ENCODE measurements at places on chromosomes 2 and 18.
A peak's percentile ranks its signal among the peaks of the same experiment; 100 is the strongest.

- no peak for DNase-seq
Measured at GRCh38 chr2:127047054-127047453, 59.9 kb downstream of the BIN1 start.

- DNase-seq: no peak
Measured at GRCh38 chr2:33230842-33231241, 245.6 kb upstream of the RASGRP3 start.

- DNase-seq: no peak
Measured at GRCh38 chr18:12990641-12990966, 558 bp upstream of the CEP192 start.

DNA sequence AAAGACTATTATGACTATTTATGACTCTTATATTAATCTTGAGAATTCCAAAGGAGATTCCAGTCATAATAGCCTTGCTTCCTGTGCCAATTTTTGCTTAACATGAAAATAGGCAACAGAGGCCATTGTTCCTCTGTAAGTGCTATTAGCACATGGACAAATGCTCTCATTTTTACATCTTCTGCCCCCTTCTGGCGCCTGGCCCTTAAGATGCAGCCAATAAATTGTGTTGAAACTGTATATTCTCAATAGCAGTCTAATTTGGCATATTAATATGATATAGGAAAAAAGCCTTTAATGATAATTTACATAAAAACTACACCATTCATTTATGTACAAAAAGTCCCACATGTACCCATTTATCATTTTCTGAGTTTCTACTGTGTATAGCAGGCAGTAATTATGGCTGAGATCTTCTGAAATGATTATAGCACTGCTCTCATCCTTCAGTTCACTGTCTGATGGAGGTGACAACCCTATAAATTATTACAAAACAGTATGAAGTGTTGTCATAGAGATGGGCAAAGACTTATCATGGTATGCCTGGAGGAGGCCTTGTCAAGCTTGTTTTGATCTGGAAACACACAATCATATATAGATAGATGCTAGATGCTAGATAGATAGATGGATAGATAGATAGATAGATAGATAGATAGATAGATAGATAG lies 613.3 kb downstream of the TSN start:
- DNase-seq: no peak

GRCh38 chr2:29405707-29406106 lies 290.5 kb downstream of the CLIP4 start:
- no peak for DNase-seq

DNA sequence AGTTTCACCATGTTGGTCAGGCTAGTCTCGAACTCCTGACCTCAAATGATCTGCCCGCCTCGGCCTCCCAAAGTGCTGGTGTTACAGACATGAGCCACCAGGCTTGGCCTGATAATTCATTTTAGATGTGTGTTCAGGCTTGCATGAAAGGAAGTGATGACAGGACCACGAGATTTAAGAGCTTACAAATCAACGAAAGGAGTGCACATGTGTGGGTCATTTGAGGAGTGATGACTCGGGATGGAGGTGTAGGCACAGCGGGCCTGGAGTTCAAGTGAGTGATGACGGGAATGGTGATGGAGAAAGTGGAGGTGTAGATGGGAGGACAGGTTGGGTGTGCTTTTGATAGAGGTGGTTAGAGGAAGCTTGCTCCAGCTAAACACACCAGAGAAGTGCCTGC lies 742.4 kb downstream of the GALR1 start:
- no peak for DNase-seq

- DNase-seq: no peak
Measured at GRCh38 chr18:9172506-9173127, 36.0 kb downstream of the ANKRD12 start.

- DNase-seq: peak; percentile 42
Measured at GRCh38 chr2:241041589-241042158, 43.3 kb downstream of the SNED1 start.

DNA sequence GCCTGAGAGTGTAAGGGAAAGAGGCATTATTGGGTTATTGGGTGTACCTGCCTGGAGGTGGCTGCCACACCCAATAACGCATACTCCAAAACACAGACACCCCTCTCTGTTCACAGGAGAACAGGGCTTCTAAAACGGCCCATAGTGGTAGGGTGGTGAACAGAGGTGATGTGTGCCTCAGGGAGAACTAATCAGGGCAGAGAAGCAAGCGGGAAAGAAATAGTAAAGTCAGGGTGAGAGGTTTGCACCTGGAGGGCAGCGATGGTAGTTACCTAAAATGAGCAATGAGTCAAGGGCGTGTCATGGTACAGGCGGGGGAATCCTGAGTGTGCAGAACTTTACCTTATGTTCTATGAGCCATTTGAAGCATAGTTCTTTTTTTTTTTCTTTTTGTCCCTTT lies 21.6 kb upstream of the VPS4B start:
- DNase-seq: no peak

- DNase-seq: no peak
Measured at GRCh38 chr2:127422559-127423477, 4.6 kb downstream of the PROC start.

DNA sequence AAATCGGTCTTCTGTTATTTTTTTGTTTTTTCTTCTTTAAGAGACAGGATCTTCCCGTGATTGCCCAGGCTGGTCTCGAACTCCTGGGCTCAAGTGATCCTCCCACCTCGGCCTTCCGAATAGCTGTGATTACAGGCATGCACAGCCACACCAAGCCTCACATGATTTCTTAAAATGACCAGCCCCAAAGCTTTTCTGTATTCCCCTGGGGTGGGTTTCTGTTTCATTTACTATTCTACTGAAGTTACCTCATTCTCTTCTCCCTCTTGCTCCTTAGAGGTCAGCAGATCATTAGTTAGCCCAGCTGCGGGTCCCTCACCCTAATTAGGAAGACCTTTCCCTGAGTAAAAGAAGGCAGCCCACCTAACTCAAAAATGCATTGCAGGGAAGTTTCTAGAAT lies 27.6 kb downstream of the SLC1A4 start:
- no peak for DNase-seq

GRCh38 chr2:174683392-174683759 lies 80.9 kb downstream of the CHRNA1 start:
- DNase-seq: peak; percentile 50

GRCh38 chr2:62054029-62054791 lies 141.7 kb upstream of the B3GNT2 start:
- no peak for DNase-seq

GRCh38 chr2:152525277-152525838 lies 190.4 kb downstream of the FMNL2 start:
- no peak for DNase-seq

DNA sequence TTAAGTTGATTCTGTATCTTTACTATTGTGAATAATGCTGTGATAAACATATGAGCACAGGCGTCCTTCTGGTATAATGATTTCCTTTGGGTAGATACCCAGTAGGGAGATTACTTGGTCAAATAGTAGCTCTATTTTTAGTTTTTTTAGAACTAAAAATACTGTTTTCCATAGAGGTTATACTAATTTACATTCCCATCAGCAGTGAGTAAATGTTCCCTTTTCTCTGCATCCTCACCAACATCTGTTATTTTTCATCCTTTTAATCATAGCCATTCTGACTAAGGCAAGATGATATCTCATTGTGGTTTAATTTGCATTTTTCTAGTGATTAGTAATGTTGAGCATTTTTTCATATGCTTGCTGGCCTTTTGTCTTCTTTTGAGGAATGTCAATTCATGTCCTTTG lies 35.1 kb downstream of the PMS1 start:
- no peak for DNase-seq

DNA sequence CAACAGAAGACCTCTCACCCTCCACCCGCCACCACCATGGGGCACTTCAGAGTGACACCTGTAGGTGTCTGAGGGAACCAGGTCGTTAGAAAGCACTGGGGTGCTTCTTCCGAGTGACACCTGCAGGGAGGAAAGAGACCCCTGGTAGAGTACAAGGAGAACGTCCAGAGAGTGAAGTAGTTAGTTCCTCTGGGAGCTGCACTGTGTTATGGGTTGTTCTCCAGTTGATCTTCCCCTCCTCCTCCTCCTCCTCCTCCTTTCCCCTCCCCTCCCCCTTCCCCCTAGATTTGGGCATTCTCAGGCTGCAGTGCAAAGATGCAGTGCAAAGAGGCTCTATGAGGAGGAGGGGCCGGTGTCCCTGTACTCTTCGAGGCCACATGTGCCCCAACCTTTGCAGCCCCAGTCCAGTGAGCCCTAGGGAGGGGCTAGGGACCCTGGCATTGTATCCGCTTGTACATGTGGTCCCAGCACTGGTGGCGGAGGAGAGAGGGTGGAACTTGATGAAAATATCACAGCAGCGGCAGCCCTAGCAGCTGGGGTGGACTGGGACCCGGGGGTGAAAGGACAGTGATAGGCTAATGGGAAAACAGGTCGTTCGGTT lies 850 bp downstream of the DNAJB2 start:
- DNase-seq: no peak

DNA sequence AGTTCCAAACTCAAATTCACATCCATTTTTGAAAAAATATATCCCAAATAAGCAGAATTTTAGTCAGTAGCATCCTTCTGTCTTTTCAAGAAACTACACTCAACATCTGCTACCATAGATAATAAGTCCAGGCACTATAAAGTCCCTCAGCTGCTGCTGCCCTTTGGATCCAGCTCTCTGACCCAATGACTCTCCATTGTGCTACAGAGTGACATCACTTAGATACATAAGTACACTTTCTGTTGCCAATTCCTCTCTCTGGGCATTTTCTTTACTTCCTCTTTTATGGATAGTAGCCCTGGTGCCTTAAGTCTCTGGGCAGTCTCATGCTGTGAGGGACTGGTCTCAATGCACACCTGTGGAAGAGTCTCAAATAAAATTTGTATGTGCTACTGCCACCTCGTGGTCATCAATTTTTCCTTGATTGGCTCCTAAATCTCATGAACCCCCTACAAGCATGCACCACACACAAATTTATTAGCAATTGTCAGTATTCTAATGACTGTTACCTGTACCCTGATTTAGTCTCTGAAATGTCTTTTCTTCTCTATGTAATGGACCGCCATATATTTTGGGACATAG lies 219.2 kb downstream of the LRP1B start:
- no peak for DNase-seq

- DNase-seq: no peak
Measured at GRCh38 chr2:134161170-134161547, 92.7 kb upstream of the MGAT5 start.

GRCh38 chr18:5939801-5940667 lies 44.7 kb upstream of the TMEM200C start:
- DNase-seq: no peak

- no peak for DNase-seq
Measured at GRCh38 chr2:177551989-177552421, 159.4 kb downstream of the AGPS start.

GRCh38 chr2:41836948-41837347 lies 210.9 kb upstream of the PKDCC start:
- no peak for DNase-seq

- no peak for DNase-seq
Measured at GRCh38 chr2:100941646-100942240, 60.3 kb upstream of the RPL31 start.

DNA sequence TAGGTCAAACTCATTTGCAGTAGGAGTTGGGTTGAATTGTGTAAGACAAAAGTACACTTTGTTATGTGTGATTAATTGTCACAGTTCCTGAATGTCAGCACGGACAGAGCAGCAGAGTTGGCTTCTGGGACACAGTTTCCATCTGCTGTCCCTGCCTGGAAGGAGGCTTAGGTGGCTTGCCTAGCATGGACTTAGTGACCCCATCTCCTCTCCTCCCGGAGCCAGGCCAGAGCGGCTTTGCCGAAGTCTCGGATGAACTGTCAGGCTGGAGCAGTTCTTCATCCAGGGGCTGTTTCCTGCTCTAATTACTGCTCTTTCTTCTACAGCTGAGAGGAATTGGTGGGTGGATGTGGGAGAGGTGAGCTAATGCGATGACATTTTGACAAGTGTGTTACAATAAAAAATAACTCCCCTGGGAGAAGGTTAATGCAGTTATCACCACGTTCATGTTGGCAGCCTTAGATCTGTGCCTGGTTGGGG lies 102.0 kb downstream of the SH3RF3 start:
- no peak for DNase-seq

- DNase-seq: no peak
Measured at GRCh38 chr2:1266351-1266750, 146.9 kb upstream of the TPO start.

DNA sequence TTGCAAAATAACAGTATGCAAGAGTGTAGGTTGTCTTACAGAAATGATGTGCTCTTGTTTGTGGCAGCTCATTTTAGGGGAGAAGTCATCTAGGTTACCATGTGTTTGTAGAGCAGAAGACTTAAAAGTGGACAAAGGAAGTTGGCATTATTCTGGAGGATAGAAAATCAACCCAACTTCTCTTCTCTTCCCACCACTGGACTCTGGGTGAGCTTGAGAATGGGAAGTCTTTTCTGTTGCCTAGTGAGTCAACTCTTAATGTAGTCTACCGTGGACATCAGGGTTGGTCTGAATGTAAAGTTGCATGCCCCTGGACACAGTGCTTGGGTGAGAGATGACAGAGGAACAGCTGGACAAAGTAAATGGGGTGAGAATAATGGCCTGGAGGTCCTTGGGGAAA lies 98.3 kb downstream of the FMNL2 start:
- DNase-seq: no peak

- DNase-seq: no peak
Measured at GRCh38 chr2:180246268-180246667, 239.2 kb upstream of the CWC22 start.

DNA sequence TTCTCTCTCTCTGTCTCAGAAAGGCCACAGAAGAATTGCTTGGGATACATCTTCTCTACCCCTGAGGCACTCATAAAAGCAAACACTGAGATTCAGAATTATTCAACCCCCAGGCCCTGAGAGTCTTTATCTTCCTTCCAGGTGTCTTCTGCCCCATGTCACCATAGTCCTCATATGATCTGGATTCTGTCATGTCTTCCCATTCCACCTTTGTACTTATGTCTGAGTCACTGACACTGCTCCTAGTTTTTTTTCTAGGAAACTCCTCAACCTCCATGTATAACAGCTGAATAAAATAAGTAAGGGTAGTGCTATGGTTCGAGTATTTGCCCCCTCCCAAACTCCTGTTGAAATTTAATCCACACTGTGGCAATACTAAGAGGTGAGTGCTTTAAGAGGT lies 11.6 kb downstream of the HIBCH start:
- DNase-seq: no peak

GRCh38 chr2:108575132-108575966 lies 41.1 kb downstream of the LIMS1 start:
- peak; percentile 25 for DNase-seq

DNA sequence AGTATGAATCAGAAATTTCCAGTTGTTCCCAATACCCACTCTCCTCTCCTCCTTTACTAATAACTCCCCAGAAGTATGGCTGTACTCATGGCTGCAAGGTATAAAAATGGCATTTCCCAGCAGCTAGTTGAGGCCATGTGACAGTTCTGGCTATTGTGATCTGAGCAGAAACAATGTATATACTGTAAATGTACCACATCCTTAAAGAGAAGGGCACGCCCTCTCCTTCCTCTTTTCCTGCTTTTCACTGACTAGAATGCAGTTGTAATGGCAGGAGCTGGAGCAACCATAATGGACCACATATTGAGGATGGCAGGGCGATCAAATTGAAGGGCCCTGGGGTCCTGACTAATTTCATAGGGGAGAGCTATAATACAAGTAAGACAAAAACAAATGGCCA lies 211.2 kb downstream of the TNS1 start:
- DNase-seq: no peak
